ENCODE measurements at places on chromosomes 6 and 20.

- no peak for DNase-seq
These were observed 13.7 kb upstream of the FAM83C start for GRCh38 chr20:35305682-35306556.

GRCh38 chr6:68628161-68628560, 6.9 kb upstream of the ADGRB3 start:
- no peak for DNase-seq

DNA sequence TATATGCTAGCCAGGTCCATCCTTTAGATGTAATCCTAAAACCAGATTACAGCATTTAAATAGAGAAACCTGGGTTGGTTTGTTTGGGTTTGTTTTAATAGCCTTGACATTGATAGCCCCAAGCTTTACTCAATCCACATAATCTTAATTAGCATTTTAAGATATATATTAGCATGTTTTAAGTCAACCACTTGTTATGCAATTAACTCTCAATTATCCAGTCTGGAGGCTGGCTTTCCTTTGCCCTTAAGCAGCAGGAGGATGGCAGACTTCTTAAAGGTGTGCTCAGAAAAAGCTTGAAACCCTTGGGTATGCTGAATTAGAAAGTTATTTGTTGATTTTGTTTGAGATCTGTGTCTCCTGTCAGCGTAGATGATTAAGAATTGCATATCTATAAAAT, 46.3 kb upstream of the SMIM28 start:
- DNase-seq = no peak

GRCh38 chr6:167951781-167952511, 45.5 kb upstream of the KIF25 start:
- no peak for DNase-seq

GRCh38 chr6:116158641-116159040, 32.7 kb upstream of the COL10A1 start:
- no peak for DNase-seq

DNA sequence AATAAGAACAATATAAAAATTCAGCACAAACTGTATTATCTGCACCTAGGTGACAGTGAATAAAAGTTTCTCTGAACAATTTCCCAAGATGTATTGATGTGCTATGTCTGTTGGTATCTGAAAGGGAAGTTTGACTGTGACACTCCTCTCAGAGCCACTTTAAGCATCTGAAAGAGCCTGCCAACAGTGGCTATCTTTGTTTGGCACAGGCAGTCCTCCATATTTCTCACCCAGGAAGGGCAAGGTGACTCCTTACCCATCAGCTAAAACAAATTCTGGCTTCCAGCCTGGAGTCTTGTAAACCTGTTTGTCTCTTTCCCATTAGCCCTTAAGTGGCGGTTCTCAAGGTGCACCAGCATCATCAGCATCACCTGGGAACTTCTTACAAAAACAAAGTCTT, 122.4 kb upstream of the VGLL2 start:
- no peak for DNase-seq

DNA sequence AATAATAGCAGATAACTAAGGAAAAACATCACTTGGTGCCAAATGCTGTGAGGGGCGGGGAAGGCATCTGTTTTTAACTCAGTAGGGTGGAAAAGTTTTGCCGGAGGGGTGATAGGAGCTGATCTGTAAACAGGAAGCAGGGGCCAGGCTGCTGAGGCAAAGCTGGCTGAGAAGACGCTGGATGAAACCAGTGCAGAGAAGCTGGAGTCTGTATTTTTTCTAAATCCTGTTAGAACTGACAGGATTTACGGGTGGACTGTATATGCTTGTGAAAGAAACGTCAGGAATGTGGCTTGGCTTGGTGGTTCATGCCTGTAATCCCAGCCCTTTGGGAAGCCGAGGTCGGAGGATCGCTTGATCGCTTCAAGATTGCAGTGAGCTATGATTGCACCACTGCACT, 5.6 kb downstream of the PCMTD2 start:
- DNase-seq = no peak

DNA sequence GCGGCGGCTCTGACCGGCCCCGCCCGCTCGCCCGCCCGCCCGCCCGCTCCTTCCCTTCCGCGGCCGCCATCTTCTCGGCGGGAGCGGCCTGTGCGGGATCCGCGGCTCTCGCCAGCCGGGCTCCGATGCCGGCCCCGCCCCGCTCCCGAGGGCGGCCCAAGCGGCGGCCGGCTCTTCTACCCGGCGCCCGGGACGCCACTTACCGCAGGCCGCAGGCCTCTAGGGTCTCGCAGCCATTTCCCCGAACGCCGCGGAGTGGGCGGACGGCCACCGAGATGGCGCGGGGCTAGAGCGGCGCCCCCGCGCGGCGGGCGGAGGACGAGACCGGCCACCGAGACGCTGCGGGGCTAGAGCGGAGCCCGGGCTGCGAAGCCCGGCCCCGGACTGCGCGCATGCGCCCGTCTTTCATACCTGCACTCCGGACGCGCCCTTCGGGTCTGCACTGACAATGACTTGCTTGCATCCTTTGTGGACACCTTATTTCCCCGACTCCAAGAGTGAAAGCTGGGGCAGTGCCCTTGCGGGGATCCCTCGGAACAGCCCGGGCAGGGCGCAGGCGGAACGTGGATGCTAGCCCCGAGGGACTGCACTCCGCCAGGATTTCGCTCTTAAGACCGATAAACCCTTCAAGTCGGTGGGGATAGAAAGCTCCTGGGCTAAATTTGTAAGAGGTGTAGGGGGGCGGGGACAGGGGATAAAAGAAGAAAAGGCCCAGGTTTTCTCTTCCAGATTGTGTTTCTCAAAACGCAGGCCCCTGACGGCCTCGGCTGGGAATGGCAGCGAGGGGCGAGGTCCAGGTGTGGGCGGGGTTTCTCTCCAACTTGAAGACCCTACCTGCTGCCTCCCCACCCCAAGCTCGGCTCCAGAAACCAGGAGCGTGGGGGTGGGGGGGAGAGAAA, at the start of gene DIDO1:
Gene DIDO1 (minus strand): TSS at position 277 of the 899 bp plus-strand sequence.
- peak; percentile 87 for DNase-seq

DNA sequence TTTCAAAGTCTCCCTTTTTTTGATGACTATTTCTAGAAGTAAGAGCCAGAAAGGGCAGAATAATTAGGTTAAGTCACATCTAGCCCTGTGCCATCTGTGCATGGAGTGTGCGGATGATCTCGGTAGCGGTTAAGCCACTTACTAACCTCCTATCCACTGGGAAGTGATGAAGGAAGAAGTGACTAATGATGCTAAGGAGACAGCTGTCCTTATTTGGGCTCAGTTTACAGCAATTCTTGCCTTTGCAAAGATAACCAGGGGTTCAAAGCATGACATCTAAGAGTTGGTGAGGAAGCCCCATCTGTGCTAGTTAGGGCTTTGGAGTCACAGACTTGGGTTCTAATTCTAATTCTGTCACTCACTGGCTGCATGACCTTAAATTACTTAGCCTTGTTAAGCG, 62.4 kb upstream of the RREB1 start:
- DNase-seq = no peak

- DNase-seq = no peak
These were observed 72.7 kb downstream of the ELOVL4 start for GRCh38 chr6:79874531-79875134.

DNA sequence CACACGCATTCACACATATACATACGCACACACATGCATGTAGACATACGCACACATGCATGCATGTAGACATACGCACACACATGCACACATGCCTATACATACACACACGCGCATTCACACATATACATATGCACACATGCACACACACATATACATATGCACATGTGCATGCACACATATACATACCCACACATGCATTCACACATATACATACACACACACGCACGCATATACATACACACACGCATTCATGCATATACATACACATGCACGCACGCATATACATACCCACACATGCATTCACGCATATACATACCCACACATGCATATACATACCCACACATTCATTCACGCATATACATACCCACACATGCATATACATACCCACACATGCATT, 80.5 kb downstream of the WDR27 start:
- DNase-seq = no peak

DNA sequence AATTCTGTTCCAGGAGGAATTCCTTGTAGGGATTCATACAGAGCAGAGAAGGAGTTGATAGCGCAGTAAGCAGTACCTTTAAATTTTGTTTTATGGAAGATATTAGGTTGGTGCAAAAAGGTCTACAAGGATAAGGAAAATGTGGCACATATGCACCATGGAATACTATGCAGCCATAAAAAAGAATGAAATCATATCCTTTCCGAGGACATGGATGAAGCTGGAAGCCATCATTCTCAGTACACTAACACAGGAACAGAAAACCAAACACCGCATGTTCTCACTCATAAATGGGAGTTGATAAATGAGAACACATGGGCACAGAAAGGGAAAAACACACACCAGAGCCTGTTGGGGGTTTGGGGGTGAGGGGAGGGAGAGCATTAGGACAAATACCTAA, 37.4 kb upstream of the TXLNB start:
- no peak for DNase-seq

DNA sequence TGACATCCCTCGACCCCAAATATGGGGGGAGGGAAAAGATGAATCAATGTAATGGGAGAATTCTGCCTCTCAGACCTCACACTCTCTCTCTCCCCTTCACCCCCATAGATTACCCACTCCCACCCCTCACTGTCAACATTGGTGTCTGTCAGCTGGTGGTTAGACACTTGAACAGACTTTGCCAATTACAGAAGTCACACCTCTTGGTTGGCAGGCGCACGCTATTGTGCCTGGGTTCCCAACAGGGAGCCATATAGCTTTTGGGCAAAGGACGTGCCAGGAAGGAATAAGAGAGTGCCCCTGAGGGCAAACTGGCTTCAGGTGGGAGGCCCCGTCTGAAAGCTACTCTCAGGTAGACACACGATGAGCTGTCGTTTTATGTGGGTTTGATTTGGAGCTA, 54.1 kb upstream of the FYN start:
- no peak for DNase-seq

- no peak for DNase-seq
These were observed 243.3 kb downstream of the NRN1 start for GRCh38 chr6:5763407-5763806.

DNA sequence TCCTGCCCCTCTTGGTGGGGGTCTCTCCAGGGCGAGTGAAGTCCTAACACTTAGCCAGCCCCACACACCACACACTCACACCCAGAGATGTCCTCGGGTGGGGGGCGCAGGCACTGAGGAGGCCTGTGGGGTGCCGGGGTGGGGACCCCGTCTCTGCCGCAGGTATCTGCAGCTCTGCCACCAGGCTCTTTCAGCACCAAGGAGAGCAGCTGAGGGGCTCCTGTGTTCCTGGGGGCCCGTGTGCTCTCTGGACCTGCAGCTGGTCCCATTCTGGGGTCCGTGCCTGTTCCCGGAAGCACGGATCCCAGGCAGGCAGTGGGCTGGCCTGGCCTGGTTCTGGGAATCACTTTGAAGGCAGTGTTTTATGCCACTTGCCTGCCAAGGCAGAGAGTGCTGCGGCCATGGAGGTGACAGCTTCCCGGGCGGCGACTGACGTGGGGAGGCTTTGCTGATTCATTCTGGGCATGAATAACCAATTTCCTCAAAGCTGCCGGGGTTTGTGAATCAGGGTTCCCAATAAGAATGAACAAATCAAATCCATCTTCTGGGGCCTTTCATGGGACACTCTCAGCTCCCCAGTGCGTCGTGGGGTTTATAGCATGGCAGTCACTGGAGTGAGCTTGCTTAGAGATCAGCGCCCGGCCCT, 54.4 kb upstream of the SLCO4A1 start:
- DNase-seq = no peak

GRCh38 chr6:121823437-121823851, 388.0 kb downstream of the GJA1 start:
- DNase-seq = no peak

- no peak for DNase-seq
These were observed 141.1 kb upstream of the FOXQ1 start for GRCh38 chr6:1170794-1171193.

- DNase-seq = no peak
These were observed 471.3 kb upstream of the NRSN1 start for GRCh38 chr6:23654745-23655144.

DNA sequence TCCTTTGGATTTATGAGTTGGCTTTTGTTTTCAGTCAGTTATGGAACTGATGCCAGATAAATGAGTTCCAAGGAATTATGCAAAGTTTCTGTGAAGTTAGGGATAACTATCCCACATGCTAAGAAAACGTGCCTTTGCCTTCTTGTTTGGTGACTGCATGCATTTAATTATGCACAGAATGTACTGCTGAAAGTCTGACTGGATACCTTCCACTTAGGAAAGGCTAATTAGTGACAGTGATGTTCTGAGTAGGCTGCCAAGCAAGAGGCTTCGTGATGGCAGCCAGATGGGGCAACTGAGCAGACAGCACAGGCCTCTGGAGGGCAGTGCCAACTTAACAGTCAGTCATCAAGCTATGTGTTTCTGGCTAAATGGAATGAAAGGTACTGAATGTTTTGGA, 289.9 kb downstream of the CD109 start:
- DNase-seq = peak; percentile 88

Data from posterior cingulate gyrus (tissue), 11 donors.